ENCODE measurements at places on chromosomes 12 and 14.

DNA sequence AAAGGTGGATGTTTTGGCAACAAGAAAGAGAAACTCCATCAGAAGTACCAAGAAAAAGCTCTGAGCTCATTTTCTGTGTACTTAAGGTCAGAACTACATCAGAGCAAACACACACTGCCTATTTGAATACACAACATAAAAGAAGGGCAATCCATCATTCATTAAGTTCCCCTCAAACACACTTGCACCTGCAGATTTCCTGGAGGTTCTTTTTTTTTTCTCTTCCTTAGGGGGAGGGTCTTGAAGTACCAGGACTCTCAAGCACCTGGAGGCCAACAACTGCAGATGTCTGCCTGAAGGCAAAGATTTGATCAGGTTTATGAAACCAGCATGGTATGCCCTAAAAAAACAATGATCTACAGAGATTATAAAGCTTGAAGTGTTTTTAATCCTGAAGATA lies 26.1 kb upstream of the PTHLH start:
- DNase-seq = no peak

DNA sequence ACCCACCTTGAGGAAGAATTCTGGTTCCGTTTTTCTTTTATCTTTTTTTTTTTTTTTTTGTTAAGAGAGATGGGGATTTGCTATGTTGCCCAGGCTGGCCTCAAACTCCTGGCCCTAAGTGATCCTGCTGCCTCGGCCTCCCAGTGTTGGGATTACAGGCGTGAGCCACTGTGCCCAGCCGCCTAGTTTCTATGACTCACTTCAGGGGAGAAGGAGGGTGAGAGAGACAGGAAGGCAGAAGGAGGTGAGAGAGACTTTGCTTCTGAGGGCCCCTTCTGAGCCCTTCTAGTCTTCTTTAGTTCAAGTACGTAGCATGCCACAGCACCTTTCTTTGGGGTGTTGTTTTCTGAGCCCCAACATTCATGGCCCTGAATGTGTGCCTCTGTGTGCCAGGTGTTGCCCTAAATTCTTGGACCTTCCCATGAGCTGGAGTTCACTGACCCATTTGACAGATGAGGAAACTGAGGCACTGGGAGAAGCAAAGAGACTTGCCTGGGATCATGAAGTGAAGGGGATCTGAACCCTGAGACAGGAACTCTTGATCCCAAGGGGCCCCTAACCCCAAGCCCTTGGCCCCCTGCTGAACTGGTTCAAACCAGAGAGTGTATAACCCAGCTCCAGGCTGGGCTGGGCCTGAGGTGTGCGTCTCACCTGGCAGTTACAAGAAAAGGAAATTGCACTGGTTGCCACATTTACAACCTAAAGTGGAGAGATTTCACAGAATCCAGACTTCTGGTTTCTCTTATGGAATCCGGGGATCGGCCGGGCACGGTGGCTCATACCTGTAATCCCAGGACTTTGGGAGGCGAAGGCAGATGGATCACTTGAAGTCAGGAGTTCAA lies 20.8 kb downstream of the SH2B3 start:
- no peak for DNase-seq

DNA sequence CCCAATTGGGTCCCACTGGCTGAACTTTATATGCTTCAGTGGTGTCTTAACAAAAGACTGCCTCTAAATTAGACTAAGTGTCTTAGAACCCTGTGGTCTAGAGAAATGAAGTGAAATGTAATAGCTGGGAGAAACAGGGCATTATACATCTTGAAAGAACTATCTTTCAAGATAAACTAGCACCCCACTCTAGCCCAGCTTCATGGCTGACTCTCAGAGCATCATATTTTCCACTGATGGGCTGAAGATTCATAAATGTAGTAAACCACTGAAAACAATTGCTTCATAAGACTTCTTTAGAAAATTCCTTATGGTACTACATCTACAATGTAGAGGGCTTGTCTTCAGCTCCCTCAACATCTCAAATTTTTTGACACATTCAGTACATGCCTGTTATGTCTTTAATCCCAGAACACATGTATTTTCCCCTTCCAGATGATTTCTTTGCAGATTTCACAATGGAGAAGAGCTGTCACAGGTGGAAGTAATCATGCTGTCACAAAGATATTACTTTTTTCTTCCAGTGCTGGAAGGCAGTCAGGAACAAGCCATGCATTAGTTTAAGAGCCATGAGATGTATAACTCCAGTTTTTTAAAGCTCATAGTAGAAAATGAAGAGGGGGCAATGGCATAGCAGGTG lies 48.5 kb downstream of the IFNG-AS1 start:
- DNase-seq = no peak

DNA sequence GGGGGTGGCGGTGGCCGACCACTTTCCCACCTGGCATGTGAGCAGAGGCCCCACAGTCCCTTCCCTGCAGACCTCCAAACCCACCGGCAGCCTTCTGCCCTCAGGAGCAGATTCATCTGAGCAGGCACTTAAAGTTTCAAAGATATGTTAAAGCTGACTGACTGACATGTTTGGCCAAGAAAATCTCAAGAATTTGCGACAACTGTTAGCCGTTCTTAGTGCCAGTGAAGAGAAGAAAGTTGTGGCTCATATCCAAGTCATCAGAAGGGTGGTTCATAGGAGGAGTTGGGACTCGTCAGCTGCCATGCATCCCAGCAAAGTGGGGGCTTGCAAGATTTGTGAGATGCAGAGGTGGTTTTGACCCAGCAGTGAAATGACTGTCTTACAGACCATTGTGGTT lies 27.2 kb downstream of the ELK3 start:
- no peak for DNase-seq

GRCh38 chr12:21613931-21614330 lies 9.3 kb upstream of the GYS2 start:
- DNase-seq = no peak

GRCh38 chr12:124964251-124964650 lies 24.7 kb downstream of the DHX37 start:
- DNase-seq = no peak

GRCh38 chr12:88562151-88562550 lies 18.1 kb downstream of the KITLG start:
- DNase-seq = no peak

- DNase-seq = no peak
Observed at GRCh38 chr12:108589028-108589839, 8.7 kb downstream of the TMEM119 start.

- DNase-seq = no peak
Observed at GRCh38 chr12:118371321-118372282, 1.1 kb downstream of the TAOK3 start.

- DNase-seq = peak; percentile 23
Observed at GRCh38 chr12:41293011-41293410, 104.9 kb downstream of the PDZRN4 start.

DNA sequence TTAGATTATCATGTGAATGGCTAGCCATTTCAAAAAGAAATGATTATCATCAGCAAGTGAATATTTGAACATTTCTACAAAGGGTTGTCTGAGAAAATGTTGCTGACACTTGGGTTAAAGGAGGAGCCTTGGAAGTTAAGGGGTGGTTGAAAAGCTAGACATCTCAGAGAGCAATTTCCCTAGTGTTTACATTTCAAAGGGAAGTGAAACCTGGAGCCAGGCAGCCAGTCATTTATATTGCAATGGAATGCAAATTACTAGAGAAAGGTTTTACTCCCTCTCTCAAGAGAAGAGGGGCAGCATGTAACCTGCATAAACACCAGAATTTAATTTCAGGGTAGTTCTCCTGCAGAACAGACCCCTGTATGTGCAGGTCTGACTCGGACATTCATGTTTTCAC lies 279.0 kb downstream of the SLC16A7 start:
- DNase-seq = no peak

- DNase-seq = no peak
Observed at GRCh38 chr12:62379026-62379722, 87.5 kb upstream of the MON2 start.

GRCh38 chr14:95518045-95518751 lies 1.7 kb upstream of the SYNE3 start:
- no peak for DNase-seq

GRCh38 chr14:81946834-81947798 lies 413.5 kb upstream of the SEL1L start:
- no peak for DNase-seq

DNA sequence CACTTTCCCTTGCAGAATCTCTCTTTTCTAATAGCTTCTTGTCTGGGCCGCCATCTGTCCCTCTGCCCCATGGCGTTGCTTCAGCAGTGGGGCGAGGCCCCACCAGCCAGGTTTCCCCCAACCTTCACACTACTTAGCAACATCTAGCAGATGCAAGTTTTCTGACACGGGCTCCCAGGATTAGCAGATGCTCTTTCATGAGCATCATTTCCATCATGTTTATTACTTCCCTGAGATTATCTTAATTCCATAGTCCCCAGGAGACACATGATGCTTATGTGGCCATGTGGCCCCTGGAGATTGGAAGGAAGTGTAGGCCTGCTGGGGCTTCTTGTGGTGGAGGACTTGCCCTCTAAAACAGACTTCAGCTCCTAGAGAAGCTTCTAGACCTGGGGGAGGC lies 102.0 kb upstream of the MYL2 start:
- no peak for DNase-seq

DNA sequence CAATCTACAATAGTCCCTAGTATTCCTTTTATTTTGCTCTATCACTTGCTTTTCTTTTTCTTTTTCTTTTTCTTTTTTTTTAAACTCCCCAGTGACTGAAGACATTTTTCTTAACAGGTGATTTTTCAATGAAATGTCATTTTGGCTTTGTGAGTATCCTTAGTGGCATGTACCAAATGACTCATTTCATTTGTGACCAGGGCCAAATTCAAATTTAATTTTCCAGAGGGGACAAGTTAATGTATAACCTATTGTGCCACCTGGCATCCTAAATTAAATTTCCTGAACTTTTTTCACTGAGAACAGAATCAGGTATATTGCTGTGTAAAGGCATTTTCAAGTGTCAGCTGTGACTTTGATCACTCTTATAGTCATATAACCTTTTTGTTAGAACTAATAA lies 39.7 kb upstream of the SYT1 start:
- no peak for DNase-seq

- DNase-seq = no peak
Observed at GRCh38 chr12:124306686-124307555, 12.0 kb downstream of the RFLNA start.

GRCh38 chr12:40819436-40820108 lies 127.3 kb downstream of the CNTN1 start:
- no peak for DNase-seq

GRCh38 chr12:116245189-116245588 lies 32.3 kb downstream of the MED13L start:
- no peak for DNase-seq

- no peak for DNase-seq
Observed at GRCh38 chr12:106284358-106285105, 18.0 kb upstream of the TCP11L2 start.

- DNase-seq = peak; percentile 14
Observed at GRCh38 chr14:93619176-93619793, 169.0 kb downstream of the PRIMA1 start.

GRCh38 chr12:14207905-14208551 lies 157.5 kb upstream of the ATF7IP start:
- DNase-seq = no peak

GRCh38 chr12:2583091-2583497 lies 211.7 kb upstream of the FKBP4 start:
- DNase-seq = no peak

GRCh38 chr12:53617700-53618099 lies 8.5 kb downstream of the ATF7 start:
- DNase-seq = no peak

GRCh38 chr12:13606290-13606689 lies 375.1 kb downstream of the GRIN2B start:
- DNase-seq = no peak

DNA sequence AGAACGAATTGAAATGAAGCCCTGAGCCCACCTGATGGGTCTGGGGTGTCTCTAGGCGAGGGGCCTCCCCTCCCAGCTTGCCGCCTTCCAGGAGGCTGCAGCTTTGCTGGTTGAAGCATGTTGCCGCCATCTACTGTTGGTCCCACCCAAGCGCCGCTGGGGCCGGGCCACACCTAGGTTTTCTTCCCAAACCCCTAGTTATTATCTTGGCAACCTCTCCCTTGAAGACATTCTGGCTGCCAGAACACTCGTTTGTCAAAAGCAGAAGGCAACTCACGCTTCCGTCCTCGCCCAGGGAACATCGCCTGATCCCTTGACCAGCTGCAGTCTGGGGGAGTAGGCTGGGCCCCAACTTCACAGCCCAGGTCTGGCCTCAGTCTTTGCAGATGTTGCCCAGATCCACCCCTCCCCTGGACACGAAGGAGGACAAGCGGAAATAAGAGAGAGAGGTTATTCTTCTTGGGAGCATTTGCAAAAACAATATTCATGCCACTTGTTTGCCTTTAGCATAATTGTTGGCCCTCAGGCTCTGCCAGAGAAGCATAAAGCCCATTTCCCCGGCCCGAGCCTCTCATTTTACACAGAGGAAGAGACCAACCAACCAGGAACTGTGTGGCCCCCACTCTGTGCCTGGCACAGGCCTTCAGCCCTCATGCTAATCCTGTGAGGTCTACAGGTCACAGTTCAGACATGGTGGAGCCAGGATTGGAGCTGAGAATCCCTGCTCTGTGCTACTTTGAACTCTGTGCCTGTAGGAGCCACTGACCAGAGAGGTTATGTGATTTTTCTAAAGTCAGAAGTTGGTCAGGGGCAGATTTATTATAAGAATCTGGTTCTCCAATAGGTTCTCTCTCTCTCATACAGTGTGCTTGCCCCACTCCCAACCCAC lies 6.8 kb downstream of the EMP1 start:
- DNase-seq = no peak

DNA sequence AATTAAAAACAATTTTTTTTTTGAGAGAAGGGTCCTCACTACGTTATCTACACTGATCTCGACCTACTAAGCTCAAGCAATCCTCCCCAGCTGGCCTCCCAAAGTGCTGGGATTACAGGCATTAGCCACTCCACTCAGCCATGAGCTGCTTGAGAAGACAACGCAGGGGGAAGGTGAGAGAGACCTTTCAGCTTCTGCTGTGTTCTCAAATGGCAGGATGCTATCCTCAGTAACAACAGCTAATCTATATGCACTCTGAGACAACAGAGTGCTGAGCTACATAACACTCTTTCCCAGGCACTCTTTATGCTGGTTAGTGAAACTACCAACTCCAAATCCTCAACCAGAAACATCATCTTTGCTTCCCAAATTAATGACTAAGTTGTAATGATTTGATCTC lies 526.1 kb downstream of the CCER1 start:
- no peak for DNase-seq

DNA sequence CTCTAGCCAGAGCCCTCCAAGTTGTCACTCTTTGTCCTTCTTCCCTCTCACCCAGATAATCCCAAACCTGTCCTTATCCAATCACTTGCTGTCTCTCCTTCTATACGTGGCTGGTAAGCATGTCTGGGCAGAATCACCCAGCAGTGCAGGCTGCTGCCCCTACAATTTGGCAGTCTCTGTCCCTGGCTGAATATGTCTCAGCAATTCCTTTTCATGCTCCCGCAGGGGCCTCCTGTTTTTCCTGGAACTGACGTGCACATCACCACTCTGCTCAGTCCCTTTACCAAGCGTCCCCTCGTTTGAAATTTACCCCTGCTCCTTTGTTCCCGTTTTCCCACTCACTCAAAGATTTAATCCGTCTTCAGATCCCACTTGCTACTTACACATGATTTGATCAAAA lies 80.0 kb downstream of the ST8SIA1 start:
- no peak for DNase-seq

GRCh38 chr12:129607301-129607700 lies 296.5 kb downstream of the TMEM132D start:
- peak; percentile 82 for DNase-seq
